Suppressor macrophage (primary cell): ENCODE measurements at places on chromosomes 12 and 14.

DNA sequence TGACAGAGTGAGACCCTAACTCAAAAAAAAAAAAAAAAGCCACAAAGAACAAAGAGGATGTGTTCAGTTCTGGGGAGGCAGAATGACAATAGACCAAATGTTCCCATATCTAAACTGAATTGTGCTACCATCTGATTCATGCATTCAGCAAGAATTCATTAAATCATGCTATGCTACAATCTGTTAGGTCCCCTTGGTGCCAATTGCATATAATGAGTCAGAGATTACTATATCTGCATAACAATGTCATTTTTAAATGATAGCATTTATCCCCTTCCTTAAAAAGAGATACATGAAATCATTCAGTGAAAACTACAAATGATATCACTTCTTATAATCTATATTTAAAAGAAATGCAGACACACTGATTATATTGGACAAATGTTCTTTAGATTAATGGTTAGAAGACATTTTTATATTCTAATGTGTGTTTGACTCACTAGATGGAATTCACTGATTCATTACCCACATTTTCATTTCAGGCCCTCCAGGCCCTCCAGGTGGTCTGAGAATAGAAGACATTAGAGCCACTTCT lies 207.6 kb upstream of the PDZRN4 start:
- no peak for DNase-seq

DNA sequence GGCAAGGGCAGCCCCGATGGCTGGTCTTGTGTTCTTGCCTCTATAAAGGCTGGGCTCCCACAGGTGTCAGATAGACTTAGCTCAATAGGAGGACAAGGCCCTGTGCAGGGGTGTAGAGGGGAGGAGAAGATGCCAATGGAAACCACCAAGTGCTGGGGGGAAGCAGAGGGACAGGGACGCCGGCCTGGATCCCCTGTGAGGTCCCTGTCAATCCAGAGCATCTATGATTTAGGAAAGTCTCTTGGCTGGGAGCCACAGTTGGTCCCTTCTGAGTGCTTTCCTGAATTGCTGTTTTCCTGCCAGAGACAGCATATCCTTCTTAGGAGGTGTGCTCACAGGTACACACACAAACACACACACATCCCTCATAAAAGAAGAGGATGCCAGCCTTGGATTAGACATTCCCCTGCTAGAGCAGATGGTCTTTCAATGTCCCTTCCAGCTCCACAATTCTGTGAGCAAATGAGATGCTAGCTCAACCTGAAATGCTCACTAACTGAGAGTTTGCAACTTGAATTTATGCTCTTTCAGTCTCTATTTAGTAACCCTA lies 62.7 kb downstream of the TTC7B start:
- DNase-seq = no peak

- no peak for DNase-seq
Measured at GRCh38 chr12:53345486-53346188, 9.5 kb upstream of the SP7 start.

DNA sequence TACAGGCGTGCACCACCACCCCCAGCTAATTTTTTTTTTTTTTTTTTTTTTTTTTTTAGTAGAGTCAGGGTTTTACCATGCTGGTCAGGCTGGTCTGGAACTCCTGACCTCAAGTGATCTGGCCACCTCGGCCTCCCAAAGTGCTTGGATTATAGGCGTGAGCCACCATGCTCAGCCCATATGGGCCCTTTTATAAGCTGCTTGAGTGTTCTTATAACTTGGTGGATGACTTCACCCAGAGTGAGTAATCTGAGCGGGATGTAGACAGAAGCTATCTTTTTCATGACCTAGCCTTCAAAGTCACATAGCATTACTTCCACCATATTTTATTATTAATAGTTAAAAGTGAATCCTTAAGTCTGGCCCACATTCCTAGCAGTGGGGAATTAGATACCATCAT lies 16.4 kb downstream of the BBOF1 start:
- no peak for DNase-seq

- DNase-seq = no peak
Measured at GRCh38 chr12:117444781-117445180, 83.4 kb upstream of the NOS1 start.

DNA sequence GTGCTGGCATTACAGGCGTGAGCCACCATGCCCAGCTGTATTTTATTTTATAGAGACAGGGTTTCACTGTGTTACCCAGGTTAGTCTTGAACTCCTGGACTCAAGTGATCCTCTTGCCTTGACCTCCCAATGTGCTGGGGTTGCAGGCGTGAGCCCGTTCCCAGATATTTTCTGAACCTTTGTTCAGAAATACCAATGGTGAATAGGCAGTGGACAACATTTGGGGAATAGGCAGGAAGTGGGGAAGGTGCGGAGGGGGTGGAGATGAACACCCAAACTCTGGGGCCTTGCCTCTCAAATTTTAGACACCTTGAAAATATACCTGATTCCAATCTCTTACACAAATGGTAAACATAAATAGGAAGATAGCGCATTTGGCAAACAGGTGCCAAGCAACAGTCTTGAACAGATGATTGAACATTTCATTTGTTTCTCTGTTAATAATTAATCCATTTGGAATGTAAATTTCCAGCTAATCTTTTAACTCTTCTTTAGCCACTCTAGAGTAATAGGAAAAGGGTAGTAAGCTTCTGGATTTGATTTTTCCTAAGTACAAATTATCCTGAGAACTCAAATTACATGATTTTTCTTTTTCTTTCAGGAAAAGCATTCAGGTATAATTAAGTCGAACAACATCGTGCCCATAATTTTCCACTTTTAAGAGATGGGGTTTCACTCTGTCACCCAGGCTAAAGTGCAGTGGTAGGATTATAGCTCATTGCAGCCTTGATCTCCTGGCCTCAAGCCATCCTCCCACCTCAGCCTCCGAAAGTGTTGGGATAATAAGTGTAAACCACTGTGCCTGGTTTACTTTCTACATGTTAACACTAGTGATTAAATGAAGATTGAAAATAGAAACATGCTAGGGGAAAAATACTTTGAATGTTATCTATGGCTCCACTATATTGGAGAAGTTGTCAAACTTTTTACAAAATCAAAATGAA lies 22.9 kb upstream of the RNF34 start:
- DNase-seq = no peak

DNA sequence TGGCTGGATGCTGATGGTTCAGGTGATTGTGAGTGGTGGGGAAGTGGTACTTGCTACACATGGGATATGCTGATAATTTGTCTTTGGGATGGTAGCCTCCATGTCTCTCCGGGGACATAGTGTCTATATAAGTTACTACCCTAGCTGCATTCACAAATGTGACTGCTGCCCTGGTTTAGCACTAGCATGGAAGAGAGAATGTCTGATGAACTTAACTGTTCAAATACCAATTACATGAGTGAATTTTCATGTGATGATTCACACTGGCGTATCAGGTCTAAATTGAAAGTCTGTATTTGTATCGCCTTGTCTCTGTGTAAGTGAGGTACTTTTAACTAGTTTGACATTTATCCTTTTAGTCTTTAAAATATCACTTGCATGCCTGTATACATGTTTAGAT lies 34.4 kb downstream of the ATF7IP start:
- no peak for DNase-seq

GRCh38 chr14:35387219-35387618 lies 17.3 kb downstream of the NFKBIA start:
- no peak for DNase-seq

DNA sequence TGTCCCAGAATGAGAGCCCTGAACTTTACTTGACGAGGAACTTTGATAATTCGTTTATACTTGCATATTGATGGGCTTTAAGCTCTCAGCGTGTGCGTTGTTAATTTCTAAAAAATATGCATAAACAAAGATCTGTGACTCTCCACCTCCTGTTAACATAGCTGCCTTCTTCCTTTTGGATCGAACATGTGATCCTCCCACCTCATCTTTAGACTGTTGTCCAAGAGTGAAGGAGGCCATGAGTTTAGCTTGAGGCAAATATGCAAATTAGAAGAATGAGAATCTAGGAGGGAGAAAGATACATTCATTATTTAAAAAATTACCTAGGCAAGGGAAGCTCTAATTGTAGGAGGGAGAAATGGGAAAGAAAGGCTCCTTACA lies 617 bp downstream of the TTC8 start:
- peak; percentile 40 for DNase-seq

- DNase-seq = no peak
Measured at GRCh38 chr12:31406345-31406744, 80.4 kb upstream of the SINHCAF start.

DNA sequence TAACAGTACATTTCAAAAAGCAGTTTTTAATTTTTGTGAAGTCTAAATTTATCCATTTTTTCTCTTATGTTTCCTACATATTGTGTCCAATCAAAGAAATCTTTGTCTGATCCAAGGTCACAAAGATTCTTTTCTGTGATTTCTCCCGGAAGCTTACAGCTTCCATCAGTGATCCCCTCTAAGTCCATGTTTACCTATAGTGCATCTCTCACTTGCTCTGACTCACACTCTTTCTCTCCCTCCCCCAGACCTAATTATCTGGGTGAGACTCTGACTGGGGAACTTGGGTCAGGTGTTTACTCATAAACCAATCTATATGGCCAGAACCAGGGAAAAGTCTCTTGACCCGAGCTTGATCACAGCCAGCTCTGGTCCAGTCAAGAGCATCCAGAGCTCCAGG lies 224.4 kb downstream of the SPTSSA start:
- DNase-seq = no peak

DNA sequence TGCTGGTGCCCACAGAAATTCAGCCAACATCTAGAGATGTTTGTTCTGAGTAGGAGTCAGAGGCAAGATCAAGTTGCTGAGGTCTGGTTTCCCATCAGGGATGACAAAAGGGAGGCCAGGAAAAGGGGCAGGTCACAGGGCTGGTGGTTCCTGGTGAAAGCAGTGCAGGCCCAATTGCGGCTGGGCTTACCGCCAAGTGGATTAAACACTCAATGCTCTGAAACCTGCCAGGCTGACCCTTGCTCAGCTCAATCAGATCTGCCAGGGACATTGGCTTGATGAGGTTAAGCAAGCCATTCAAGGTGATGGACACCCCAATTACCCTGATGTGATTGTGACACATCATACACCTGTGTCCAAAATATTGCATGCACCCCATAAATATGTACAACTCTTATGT lies 5.5 kb upstream of the OAS1 start:
- no peak for DNase-seq

DNA sequence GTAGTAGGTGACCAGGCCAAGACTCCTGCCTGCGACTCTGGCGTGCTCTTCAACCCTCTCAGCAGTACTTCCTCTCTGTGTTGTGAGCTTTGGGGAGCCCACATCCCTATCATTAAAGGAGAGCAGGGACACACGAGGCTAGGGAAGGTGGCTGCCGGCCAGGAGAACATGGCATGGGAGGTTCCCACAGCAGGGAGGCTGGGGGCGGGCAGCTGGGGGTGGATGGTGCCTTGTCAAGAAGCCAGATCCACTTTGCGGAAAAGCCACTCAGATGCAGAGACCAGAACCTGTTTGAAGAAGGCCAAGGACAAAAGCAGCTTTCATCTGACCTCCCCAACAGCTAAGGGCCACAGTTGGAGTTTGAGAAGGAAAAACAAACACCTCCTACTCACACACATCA lies 198.6 kb downstream of the BCL11B start:
- no peak for DNase-seq

DNA sequence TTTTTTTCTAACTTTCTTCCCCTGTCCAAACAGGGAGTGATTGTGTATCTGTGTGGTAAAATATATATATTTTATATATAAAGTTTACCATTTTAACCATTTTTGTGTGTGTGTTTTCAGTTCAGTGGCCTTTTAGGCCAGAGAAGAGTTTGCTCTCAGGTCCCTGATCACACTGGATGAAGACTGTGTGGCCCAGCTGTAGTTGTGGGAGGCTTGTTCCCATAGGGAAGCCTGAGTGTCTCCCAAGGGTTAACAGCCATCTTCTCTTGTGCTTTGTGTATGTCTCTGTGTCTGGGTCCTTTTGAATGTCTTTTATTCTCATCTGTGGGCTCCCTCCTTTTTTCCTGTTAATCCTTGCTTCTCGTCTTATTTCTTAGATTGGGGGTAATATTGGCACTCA lies 23.4 kb downstream of the CGRRF1 start:
- DNase-seq = no peak

- DNase-seq = peak; percentile 81
Measured at GRCh38 chr14:95291859-95292542, 27.7 kb downstream of the CLMN start.
